T-helper 22 cell (primary cell): ENCODE measurements at places on chromosomes 6 and 20.

- no peak for DNase-seq
Measured at GRCh38 chr6:137307163-137307854, 88.1 kb upstream of the IFNGR1 start.

- no peak for DNase-seq
Measured at GRCh38 chr6:98977671-98978292, 30.0 kb upstream of the FBXL4 start.

GRCh38 chr6:75130784-75131183, 75.1 kb downstream of the COL12A1 start:
- no peak for DNase-seq

DNA sequence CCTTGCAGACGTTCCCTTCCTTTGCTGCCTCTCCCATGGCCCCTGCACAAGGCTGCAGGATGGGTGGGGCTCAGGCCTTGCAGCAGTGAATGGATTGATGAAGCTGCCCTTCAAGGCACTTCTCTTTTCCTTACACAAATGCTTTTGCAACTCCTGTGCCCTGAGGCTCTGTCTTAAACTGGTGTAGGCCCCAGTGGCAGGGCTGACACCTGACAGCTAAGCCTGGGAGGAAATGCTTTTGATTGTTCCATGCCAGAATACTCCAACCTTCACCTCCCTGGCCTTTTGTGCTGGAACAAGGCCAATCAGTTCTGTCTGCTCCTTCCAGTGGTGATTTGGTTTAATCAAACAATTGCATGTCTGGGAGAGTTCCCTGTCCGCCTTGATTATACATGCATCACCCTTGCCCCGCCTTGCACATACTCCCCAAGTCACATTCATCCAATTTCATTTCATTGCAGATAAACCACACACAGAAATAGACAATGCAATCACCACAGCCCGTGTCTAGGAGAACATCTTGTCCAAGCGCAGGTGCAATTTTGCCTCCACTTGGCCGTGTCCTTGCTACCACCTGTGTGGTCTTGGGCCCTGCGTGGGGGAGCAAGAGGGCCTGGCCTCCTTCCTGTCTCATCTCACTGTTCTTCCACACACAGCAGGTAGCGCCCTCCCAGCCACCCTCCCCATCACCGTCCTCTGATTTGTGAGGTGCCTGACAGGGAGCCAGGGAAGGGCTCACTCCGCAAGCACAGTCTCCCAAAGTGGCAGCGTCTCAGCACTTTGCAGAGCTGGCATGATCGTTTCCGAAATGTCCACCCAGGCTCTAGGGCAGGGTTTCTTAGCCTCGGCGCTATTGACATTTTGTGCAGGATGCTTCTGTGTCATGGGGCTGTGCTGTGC, 120.4 kb downstream of the CDH26 start:
- no peak for DNase-seq

GRCh38 chr20:46328200-46328882, 20.0 kb upstream of the CDH22 start:
- no peak for DNase-seq

DNA sequence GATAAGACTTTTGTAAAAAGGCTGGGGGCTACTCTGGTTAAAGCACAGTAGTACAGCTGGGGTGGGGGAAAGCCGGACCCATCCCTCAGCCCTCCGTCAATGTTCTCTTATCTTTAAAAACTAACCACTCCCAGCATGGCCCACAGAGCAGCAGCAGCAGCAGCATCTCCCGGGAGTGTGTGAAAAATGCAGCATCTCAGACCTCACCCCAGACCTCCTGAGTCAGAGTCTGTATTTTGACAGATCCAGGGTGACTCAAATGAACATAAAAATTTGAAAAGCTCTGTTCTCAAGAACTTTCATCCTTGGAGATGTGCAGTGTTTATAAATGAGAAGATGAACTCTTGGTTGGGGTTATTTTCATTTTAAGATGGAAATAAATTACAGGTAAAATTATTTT, 277.7 kb upstream of the ECI2 start:
- no peak for DNase-seq

GRCh38 chr6:144415014-144415413, 129.9 kb downstream of the UTRN start:
- no peak for DNase-seq

DNA sequence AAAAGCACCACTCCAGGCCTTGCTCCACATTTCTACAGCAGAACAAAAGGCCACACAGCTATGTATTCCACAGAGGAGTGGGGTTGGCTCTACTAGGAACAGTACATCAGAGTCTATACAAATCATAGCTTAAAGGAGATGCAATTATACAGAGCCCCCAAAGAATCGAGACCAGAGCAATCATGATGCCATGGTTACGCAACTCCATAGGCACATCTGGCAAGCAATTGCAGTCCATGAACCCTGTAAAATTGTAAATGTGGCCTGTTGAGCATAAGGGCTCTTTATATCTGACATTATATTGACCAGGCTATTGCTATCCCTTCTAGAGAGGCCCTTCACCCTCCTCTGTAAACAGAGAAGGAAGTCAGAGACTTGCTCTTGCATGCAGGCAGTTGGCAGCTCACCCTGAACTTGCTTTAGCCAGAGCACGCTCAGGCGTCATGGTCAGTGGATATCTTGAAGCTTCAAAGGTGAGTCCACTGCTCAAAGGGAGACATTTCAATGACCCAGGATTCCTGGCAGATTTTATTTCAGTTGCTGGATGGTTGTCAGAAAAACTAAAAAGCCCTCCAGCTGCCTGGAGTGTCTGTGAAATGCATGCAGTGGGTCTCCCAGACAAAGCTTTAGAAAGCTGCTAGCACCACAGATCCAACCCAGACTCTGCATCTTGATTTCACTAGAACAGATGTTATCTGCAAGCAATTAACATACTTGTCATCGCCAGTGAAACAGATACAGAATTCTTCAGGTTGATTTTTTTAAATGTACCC, 357.2 kb downstream of the CENPW start:
- DNase-seq: no peak

GRCh38 chr6:78089531-78089930, 436.7 kb downstream of the MEI4 start:
- no peak for DNase-seq

DNA sequence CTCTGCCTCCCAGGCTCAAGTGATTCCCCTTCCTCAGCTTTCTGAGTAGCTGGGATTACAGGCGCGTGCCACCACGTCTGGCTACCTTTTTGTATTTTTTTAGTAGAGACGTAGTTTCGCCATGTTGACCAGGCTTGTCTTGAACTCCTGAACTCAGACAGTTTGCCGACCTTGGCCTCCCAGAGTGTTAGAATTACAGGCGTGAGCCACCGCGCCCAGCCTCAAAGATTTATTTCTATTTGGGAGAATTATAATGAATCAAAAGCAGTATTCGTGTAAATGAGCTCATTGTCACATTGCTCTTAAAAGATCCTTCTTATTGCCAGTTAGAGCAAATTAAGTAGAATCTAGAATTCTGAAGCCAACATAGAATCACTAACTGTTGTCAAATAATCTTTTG, 9.4 kb upstream of the ZNF343 start:
- no peak for DNase-seq

DNA sequence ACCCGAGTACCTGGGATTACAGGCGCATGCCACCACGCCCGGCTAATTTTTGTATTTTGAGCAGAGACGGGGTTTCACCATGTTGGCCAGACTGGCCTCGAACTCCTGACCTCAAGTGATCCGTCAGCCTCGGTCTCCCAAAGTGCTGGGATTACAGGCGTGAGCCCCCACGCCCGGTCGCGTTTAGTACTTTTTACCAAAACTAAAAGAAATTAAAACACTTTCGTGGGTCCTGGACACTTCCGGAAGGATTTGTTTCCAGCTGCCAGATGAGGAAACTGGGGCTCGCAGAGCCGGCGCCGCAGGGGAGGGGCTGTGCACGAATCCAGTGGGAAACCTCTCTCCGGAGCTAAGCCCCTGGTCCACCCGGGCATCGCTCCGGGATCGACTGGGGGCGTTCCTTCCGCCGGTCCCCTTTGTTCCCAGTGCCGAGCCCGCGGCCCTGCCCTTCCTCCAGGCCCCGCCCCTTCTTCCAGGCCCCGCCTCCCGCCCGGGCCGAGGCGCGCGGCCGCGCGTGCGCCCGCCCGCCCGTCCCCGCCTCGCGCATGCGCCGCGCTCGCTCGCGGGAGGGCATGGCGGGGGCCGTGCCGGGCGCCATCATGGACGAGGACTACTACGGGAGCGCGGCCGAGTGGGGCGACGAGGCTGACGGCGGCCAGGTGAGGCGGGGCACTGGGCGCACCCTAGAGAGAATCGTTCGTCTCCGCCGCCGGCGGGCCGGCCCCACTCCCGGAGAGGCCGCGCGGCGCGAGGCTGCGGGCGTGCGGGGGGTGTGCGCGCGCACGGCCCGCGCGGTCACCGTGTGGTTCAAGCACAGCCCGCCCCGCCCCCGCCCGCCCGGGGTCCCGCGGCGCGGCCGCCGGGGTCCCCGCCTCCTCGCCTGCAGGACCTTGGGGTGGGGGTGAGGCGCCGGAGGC, at the start of gene NELFCD:
Gene NELFCD, plus strand, starts transcription at position 546 of the 917 bp plus-strand sequence. Its CDS starts 54 bp downstream, at position 600.
- peak; percentile 74 for DNase-seq

DNA sequence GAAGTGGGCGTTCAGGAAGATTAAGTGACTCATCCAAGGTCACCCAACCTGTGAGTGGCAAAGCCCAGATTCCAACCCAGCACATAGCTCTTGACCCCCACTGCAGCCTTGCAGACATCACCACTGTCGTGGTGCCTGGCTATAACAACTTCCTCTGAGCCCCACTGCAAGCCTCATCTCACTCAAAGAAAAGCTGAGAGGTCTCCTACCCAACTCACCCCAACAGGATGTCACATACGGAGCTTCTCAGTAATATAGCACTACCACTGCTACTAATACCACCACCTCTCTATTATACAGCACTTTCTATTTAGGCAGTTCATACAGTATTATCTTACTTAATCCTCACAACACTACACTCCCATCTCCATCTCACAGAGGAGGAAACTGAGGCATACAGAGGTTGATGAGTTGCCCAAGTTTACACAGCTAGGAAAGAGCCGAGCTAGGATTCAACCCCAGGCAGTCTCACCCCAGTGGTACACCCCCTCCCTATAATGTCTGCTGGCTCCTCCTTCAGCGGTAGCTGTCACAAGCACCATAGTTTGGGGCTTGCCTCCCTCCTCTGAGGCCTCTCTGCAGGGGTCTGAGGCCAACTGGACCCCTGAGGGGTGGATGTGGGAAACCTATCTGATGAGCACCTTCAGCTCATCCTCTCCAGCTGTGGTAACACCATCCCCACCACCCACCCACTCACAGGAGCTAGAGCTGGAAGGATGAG, 19.5 kb downstream of the TFEB start:
- no peak for DNase-seq

DNA sequence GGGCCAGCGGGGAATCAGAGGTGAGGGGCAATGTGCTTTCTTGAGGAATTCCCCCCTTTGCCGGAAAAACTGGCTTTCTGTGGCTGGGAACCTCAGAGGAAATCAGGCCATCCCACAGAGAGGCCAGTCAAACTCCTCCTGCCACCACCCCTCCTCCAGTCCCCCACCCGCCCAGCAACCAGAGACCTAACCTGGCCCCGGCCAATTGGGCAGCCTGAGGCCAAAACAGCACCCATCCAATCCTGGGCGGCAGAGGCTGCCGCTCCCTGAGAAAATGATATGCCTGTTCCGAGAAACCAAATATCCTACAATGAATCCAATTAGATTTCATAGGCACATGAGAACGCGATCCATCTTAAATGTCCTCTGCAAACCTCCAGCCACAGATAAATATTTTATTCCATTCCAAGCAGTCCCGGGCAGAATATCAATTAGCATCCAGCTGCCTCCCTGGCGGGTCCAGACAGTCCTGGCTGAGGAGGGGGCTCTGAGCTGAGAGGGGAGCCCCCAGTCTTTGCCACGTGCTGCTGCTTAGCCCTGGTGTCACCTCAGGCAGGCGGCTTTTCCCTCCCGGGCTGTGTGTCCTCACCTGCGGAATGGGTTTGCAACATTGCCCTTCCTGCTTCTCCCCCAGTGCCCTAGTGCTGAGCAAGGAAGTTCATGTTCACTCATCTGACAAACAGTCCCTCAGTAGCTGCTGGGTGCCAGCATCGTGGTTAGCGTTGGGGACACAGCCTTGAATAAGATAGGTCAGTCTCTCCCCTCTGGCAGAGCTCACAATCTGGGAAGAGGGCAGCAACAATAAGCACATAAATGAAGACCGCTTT, 95.0 kb downstream of the DLGAP4 start:
- DNase-seq: no peak

DNA sequence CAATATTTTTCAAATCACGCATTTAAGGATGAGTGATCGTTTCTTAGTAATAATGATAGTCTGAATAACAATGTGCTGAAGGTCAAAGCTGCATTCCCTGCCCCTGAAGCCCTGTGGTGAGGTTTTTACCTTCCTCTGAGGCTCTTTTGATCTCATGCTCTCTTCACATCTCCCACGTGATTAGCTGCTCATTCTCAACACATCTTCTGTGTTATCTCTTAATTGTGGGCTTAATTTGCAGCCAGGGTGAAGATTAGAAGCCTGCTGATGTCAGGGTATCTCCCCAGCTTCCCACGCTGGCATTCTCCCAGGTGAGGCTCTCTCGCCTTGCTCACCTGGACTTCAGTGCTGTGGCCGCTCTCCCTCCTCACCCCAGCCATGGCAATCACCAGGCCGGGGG, 109.7 kb upstream of the FOXQ1 start:
- DNase-seq: no peak

DNA sequence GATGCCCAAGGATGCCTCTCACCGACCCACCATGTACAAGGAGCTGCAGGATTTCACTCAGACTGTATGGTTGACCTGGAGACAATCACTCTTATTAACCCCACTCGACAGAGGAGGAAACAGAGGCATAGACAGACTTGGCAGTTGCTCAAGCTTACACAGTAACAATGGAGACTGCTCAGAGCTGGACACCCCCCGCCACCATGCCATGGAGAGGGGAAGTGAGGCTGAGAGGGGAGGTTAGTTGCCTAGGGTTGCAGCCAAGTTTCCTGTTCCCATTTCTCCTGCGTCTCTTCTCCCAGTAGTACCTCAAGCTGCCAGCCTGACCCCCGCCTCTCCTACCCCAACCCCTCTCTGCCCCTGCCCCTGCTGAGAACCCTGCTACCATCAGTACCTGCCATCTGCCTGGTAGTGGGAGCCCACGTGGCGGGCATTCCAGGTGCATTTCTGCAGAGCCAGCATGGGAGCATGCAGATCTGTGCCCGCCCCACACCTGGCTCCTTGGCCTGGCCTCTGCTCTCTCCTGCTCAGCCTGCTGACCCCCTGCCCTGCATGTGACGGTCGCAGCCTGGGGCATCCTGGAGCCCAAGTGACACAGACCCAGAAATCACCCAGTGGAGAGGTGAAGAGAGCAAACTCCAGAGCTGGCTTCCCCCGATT, 157.7 kb downstream of the PREX1 start:
- DNase-seq: no peak

DNA sequence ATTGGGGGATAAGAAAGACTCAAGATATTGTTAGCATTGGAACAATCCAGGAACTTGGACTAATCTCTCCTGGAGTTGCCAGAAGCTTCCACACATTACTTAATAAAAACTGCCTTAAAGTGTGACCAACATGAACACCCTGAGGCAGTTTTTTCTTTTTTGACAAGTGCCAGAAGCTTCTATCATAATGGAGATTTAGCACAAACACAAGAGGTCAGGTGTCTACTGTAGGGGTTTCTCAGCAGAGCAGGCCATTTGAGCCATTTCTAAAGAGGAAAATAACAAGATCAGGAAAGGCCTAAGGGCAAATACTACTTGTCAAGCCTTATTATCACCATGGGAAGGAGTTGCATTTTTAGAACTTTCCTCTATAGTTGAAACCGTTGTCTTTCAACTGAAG, 361.5 kb downstream of the EPM2A start:
- DNase-seq: no peak

- no peak for DNase-seq
Measured at GRCh38 chr20:23622839-23623343, 14.9 kb downstream of the CST3 start.

GRCh38 chr6:53623497-53623896, 42.1 kb downstream of the KLHL31 start:
- no peak for DNase-seq
